Panc1 (cell line): ENCODE measurements at places on chromosomes 11 and 22. TPM values are rescaled to one million over a fixed set of nuclear protein-coding genes. Genes with fewer than 3 reads are reported as not detected.

The BACE1-AS gene
- total RNA-seq, result 10.8 TPM

The APOL3 gene
- 3.2 TPM for total RNA-seq

The SCUBE2 gene
- total RNA-seq, result 2.8 TPM

DNA sequence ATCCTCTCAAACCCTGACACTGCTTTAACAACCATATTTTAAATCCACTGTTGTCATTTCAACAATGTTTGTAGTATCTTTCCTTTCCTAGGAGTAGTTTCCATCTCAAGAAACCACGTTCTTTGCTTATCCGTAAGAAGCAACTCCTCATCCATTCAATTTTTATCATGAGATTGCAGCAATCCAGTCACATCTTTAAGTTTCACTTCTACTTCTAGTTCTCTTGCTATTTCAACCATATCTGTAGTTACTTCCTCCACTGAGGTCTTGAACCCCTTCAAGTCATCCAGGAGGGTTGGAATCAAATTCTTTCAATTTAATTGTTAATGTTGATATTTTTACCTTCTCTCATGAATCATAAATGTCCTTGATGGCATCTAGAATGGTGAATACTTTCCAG lies 22.4 kb downstream of the CCDC82 start:
- H3K4me1 ChIP-seq, result peaks cover 4% of the 10 kb centered on the region; the same call in 1 of the 2 replicates
- no peak overlapping the region for H3K4me3 ChIP-seq
- DNase-seq, result no peak
- H3K27me3 ChIP-seq, result no peaks in the 10 kb centered on the region
- no peak overlapping the region for H3K27ac ChIP-seq

- H3K36me3 ChIP-seq, result no peaks in the 10 kb centered on the region
- no peak overlapping the region for H3K27ac ChIP-seq
- no peaks in the 10 kb centered on the region for H3K4me1 ChIP-seq
- no peak for DNase-seq
- no peak overlapping the region for H3K4me3 ChIP-seq
- no peaks in the 10 kb centered on the region for H3K27me3 ChIP-seq
These were observed 37.6 kb downstream of the GAB4 start for GRCh38 chr22:16970446-16970845.

GRCh38 chr11:2143799-2144543 lies 4.8 kb upstream of the IGF2 start:
- H3K4me3 ChIP-seq, result peak overlapping the region; percentile 4; the same call in 1 of the 2 replicates
- no peak for DNase-seq
- peaks cover 57% of the 10 kb centered on the region for H3K27me3 ChIP-seq
- H3K27ac ChIP-seq, result no peak overlapping the region
- peaks cover 11% of the 10 kb centered on the region for H3K4me1 ChIP-seq

GRCh38 chr11:113628912-113629311 lies 77.2 kb downstream of the TMPRSS5 start:
- no peak for DNase-seq
- H3K4me3 ChIP-seq, result no peak overlapping the region
- no peak overlapping the region for H3K27ac ChIP-seq
- H3K27me3 ChIP-seq, result no peaks in the 10 kb centered on the region
- H3K4me1 ChIP-seq, result no peaks in the 10 kb centered on the region

DNA sequence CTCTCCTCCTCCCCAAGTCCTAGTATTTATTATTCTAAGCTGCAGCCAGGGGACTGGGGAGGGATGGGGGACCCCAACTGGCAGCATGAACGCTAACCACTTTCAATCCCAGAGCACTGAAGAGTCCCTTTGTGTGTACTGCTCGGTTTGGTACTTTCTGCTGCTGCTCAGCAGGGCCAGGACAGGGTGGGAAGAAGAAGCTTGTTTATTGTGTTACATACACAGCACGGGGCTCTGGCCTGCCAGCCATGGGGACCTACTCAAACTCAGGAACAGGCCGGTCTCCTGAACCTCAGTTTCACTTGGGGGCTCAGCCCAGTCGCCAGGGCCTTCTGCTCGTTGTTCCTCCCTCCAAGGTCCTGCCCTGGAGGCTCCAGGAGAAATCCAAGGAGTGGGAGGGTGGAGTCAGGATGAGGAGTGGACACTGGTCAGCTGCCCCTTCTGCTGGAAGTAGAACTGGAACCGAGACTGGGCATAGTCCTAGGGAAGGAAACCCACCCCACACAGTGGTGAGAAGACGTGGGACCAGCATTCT lies 616 bp upstream of the CPT1B start:
- H3K4me1 ChIP-seq, result 0 out of 2 replicates have a peak, but pooled peaks cover 2% of the 10 kb centered on the region
- H3K4me3 ChIP-seq, result no peak overlapping the region
- no peak for DNase-seq
- no peaks in the 10 kb centered on the region for H3K36me3 ChIP-seq

GRCh38 chr11:4211991-4212390 lies 117.4 kb downstream of the RRM1 start:
- H3K27me3 ChIP-seq, result peaks cover 6% of the 10 kb centered on the region
- no peaks in the 10 kb centered on the region for H3K36me3 ChIP-seq
- DNase-seq, result no peak
- H3K4me1 ChIP-seq, result no peaks in the 10 kb centered on the region

DNA sequence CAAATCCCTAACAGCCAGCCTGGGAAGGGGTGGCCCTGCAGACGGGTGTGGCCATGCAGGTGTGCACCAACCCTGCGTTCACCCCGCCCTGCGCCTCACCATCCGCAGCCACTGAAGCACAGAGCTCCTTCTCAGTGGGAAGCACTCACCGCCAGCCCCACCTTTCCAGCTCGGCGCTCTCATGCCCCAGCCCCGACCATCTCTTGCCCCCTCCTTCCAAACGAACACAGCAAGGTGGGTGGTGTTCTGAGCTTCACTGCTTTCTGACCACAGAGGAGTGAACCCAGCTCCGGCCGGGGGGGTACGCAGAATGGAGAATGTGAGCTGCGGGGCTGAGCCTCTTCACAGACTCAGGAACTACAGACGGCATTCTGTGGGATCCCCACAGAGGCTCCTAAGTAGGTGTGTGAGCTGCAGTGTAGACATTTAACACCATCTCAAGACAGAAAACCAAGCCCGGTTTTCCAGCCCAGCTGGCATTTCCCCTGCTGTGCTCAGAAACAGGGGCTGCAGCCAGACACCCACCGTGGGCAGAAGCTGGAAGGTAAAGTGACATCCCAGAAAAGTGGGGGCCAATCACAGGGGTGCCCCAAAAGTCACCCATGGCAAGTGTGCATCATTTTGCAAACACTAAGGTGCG lies 88.4 kb upstream of the RTL6 start:
- no peaks in the 10 kb centered on the region for H3K27me3 ChIP-seq
- no peak overlapping the region for H3K4me3 ChIP-seq
- no peaks in the 10 kb centered on the region for H3K4me1 ChIP-seq
- no peak for DNase-seq

DNA sequence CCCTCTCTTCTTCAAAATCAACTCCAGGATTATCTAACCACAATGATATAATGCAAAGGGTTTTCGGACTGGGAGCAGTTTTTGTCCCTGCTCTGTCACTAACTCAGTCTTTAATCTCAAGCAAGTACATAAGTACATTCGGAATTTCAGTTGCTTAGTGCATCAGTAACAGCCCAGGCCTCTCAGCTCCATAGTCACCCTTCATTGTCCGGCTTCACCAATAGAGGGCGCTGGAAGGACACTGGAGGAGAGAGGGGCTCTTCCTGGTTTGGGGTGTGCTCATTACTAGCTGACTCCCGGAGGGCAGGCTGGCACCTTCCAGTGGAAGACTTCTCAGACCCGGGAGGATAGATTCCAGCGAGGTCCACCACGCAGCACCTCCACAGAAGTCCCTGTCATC lies 90.4 kb upstream of the PDGFD start:
- no peak for DNase-seq
- H3K4me1 ChIP-seq, result no peaks in the 10 kb centered on the region
- no peak overlapping the region for H3K27ac ChIP-seq
- H3K36me3 ChIP-seq, result no peaks in the 10 kb centered on the region

- DNase-seq, result peak; percentile 91
- H3K27ac ChIP-seq, result peak within 1 kb of the TSS; percentile 98
- H3K4me3 ChIP-seq, result peak within 1 kb of the TSS; percentile 94
- H3K4me1 ChIP-seq, result peaks cover 4% of the 10 kb centered on the region
- peaks cover 4% of the 10 kb centered on the region for H3K27me3 ChIP-seq
- no peaks in the 10 kb centered on the region; the same call in 1 of the 2 replicates for H3K36me3 ChIP-seq
These were observed at the start of gene ZW10 for GRCh38 chr11:113773416-113774173. Gene ZW10 (minus strand): TSS chr11:113773692. CDS start chr11:113773666, 26 bp downstream.
